NCI-H1417 treated with DMSO at 0.1 percent for 48 hours (cell line): ENCODE measurements at places on chromosomes 13 and 19.
A peak's percentile ranks its signal among the peaks of the same experiment; 100 is the strongest.

GRCh38 chr19:47499371-47499770 lies 15.4 kb upstream of the KPTN start:
- DNase-seq = no peak

- peak; percentile 44 for DNase-seq
These were observed 8.7 kb downstream of the SBK2 start for GRCh38 chr19:55528030-55528803.

- peak; percentile 95 for DNase-seq
These were observed 42.8 kb downstream of the ATP11A start for GRCh38 chr13:112732679-112733078.

DNA sequence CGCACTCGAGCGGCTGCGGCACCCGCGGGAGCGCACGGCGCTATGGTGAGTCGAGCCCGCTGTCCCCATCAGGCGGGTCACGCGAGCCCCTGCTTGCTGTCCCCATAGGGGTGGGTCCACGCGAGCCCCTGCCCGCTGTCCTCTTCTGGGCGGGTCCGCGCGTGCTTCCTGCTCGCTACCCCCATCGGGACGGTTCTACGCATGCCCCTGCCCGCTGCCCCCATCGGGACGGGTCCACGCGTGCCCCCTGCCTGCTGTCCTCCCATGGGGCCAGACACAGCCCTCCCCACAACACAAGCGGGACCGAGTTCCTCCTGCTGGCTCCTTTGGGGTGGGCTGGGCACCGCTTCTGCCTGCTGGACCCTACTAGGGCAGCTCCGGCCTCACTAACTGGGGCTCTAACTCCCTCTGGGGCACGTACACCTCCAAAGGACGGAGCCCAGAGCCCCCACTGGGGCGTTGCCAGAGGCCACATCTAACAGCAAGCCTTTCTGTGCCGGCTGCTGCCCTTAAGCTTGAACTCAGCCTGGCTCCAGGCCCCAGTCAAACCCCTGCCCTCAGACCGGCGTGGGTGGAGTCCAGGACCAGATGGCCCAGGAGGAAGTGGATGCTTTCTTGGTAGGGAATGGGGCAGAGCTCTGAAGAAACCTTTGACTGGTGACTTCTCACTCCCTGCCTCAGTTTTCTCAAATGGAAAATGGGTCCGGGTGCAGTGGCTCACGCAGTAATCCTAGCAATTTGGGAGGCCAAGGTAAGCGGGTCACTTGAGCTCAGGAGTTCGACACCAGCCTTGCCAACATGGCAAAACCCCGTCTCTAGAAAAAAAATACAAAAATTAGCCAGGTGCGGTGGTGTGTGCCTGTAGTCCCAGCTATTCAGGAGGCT lies 722 bp downstream of the COLGALT1 start:
- no peak for DNase-seq

GRCh38 chr19:19619181-19619848 lies 828 bp upstream of the PBX4 start:
- DNase-seq = no peak

GRCh38 chr13:74203576-74203975 lies 69.4 kb upstream of the KLF12 start:
- no peak for DNase-seq

DNA sequence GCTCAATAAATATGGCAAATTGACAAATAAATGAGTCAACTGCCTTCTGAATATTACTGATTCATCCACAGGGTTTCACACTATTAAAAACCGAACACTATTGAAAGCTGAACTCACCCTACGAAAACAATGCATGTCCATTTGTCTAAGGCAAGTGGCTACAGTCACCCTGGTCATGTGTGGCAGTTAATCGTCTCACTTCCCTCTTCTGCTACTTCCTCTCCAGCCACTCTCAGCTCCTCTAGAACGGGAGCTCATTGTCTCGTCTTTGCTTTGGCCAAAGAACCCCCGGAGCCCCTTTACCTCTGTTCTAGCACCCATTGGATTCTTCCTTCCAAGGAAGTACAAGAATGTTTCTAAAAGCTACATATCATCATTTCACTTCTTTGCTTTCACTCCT lies 74.4 kb upstream of the ZNF599 start:
- no peak for DNase-seq

GRCh38 chr13:59345311-59345710 lies 818.4 kb downstream of the DIAPH3 start:
- DNase-seq = no peak

DNA sequence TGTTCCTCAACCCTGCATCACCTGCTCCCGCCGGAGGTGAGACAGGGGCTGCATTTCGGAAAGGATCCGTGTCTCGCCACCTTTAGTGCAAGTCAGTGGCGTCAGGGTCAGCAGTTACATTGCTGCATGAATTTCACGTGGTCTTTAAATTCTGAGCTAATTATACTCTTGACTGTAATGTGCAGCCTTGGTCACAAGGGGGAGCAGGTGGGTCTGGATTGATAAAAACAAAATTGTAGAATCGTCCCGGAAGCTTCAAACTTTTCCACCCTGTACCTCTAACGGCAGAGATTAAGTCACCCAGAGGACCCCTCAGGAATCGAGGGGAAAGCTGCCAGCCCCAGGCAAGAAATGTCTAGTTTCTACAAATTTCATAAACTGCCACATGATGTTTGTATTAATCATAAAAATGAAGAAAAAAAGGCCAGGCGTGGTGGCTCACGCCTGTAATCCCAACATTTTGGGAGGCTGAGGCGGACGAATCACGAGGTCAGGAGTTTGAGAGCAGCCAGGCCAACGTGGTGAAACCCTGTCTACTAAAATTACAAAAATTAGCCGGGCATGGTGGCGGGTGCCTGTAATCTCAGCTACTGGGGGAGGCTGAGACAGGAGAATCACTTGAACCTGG lies 20.2 kb downstream of the BBC3 start:
- DNase-seq = no peak

DNA sequence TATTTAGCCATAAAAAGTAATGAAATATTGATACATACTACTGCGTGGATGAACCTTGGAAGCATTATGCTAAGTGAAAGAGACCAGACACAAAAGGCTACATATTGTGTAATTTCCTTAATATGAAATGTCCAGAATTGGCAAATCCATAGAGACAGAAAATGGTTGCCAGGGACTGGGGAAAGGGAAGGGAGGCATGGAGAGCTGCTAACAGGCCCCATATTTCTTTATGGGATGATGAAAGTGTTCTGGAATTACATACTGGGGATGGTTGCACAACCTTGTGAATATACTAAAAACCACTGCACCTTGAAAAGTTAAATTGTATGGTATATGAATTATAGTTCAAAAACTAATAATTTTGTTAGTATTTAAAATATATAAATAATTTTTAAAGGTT lies 3.6 kb downstream of the IFT88 start:
- no peak for DNase-seq

DNA sequence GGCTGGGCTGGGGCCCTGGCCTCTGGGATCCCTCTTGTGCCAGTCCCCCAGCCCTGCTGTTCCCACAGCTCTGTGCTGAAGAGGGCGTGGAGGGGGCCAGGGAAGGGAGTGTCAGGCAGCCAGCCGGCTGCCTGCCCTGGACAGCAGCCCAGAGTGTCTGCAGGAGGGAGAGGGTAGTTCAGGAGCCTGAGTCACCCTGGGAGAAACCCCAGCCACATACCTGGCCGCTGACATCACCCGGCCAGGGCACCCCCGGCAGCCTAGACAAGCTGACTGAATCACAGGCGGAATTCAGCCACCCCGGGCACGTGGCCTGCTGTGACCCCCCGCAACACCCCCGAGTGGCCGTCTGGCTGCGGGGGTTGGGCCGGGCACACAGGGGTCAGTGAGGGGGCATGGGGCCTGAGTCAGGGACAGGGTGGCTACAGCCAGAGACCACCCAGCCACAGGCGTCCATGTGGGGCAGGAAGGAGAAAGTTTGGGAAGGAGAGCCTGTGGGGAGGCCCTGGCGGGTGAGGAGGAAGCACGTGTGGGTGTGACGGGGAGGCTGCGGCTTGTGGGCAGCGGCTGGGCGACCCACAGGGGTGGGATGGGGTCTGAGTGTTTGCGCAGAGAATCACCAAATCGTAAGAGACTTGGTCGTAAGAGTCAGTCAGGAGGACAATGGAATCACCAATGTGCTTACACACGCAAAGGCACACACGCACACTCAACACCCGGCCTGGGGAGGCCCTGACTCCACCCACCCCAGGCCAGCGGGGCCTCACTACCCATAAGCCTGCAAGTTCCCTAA lies 11.9 kb upstream of the FOSB start:
- no peak for DNase-seq

- no peak for DNase-seq
These were observed 9.0 kb upstream of the TNFRSF19 start for GRCh38 chr13:23561261-23561660.

DNA sequence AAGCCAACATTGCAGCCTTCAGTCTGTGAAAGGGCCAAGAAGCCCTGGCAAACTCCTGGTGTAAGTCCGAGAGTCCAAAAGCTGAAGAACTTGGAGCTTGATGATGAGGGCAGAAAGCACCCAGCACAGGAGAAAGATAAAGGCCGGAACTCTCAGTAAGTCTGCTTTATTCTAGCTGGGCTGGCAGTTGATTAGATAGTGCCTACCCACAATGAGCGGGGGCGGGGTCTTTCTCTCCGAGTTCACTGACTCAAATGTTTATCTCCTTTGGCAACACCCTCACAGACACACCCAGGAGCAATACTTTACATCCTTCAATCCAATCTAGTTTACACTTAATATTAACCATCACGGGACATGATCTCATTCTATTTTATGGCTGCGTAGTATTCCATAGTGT lies 1317.1 kb downstream of the SLITRK1 start:
- no peak for DNase-seq

DNA sequence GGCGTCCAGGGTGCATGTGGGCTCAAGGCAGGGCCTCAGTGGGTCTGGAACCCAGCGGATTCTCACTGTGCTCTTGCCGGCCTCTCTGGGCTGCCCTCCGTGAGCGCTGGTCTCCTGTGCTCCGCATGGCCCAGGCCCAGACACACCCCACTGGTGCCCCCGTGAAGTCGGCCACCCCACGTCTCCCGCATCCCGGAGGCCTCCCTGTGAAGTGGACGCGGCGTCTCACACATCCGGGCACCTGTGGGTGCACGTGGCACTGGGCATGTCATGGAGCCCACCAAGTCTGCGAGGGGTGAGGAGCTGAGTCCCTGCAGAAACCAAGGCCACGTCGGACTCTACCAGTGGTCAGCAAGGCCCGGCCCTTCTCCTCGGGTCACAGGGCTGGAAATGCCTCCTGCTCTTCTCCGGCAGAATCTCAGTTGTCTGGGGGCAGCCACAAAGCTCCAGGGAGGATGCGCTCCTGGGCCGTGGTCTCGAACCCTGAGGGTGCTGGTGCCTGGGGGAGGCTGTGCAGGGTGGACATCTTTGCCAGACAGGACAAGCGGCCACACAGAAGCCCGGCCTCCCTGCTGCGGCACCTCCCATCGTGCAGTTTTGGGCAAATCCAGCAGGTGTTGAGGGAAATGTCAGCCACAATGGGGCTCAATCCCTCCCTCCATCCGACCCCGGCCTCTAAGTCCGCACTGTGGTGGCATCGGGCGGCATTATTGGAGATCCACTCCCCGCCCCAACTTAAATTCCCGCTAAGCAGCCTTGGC lies 2.2 kb downstream of the C13orf46 start:
- DNase-seq = no peak

- no peak for DNase-seq
These were observed 695 bp downstream of the ICAM1 start for GRCh38 chr19:10271543-10272086.

GRCh38 chr19:7763696-7764095 lies 653 bp downstream of the CLEC4M start:
- DNase-seq = no peak

- DNase-seq = no peak
These were observed 3.2 kb upstream of the LGALS13 start for GRCh38 chr19:39599116-39599515.

DNA sequence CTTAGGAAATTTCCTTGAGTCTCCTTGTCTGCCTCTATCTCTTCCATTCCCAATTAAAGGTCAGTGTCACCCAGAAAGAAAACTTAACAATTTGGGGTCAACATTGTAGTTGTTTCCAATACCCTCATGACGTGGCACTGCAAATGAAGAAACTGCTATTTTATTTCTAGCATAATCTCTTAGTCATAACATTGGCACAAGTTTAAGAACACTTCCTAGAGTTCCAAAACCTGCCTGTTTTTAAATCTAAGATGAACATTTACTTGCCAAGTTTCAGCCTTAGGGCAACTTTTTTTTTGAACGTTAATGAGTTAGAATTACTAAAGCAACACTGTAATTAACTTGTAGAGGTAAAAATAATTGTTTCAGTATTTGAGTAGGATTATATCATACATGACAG lies 108.0 kb downstream of the LMO7 start:
- DNase-seq = no peak

- no peak for DNase-seq
These were observed 13.5 kb upstream of the CNFN start for GRCh38 chr19:42403586-42403985.

DNA sequence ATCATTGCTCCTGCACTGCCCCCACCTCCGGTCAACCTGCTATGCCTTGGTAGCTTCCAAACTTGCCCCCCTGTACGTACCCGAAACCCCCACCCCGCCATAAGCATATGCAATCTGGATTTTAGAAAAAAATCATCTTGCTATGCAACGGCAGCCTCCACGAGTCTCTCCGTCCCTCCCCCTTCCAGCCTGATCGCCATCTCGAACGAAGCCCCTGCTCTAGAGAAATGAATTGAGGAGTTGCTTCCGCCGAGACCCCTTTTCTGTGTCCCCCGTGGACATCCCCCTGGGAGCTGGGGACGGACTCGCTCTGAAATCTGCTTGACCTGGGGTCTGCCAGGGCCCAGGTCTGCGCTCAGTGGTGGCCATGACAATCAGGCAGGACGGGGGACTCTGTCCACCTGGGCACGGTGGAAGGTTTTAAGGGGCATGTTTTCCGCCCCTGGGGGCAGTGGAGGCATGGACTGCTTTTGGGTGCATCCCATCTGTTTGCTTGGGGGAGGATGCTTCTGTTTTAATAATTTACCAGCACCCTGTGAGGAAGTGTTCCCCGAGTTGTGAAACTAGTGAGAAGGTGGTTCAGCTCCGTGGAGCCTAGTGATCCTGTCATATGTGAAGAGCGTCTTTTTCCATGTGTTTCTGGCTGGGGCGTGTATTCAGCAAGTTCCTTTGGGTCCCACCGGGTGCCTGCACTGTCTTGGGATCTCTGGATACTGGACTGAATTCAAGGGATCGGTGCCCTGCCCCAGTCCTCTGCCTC lies 1.0 kb downstream of the KDM4B start:
- no peak for DNase-seq
